Naive thymus-derived CD4-positive, alpha-beta T cell (primary cell): ENCODE measurements at places on chromosomes 5 and 9. TPM values are rescaled to one million over a fixed set of nuclear protein-coding genes. Genes with fewer than 3 reads are reported as not detected.

The PCDHB12 gene
- not detected for total RNA-seq

The THG1L gene
- total RNA-seq: 7.4 TPM

The PCDHA7 gene
- total RNA-seq: not detected

The SPARC gene
- total RNA-seq: 0.25 TPM in 1 of 2 replicates, not detected in the other

The PTPDC1 gene
- 3.5 and 4.1 TPM in 2 replicates for total RNA-seq

The TSSK1B gene
- total RNA-seq: not detected in 2 replicates

The TEK gene
- not detected for total RNA-seq

The MZB1 gene
- 14.0 TPM for total RNA-seq

The SLC46A2 gene
- not detected in 2 replicates for total RNA-seq

The ISOC1 gene
- 5.3 TPM for total RNA-seq

The SPOCK1 gene
- not detected for total RNA-seq

The RRAGA gene
- total RNA-seq: 52.1 TPM

DNA sequence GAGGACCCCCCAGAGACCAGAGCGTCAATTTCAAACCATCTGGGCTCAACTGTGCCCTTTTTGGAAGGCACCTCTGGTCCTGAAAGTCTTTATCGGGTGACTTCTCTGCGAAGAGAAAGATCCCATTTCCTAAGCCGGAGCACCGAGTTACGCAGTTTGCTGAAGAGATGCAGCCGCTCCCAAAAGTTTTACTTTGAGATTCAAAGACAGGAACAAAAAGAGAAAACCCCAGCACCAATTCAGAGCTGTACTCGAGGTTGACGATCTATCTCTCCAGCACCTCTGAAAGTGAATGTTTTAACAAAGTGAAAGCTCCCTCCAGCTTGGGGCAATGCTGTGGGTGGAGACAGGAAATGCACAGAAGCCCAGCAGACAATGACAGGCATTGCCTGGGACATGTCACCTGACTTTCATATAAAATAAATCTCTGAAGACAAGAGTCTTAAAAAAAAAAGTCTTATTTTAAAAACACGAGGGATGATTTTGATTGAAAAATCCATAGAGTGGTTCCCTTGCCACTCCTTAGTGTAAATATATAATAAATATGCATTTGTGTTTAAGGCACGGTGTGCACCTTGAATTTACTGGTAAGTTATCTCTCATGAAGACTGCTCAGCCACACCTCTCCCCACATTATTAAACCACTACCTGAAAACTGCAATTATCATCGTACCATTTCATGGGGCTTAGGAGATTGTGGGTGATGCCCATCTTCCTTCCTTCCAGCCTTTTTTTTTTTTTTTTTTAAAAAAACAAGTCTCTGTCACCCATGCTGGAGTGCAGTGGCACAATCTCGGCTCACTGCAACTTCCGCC is 79.9 kb downstream of the FNBP1 start:
- H3K27ac ChIP-seq: peak overlapping the region; percentile 92
- peaks cover 3% of the 10 kb centered on the region for H3K36me3 ChIP-seq
- H3K4me1 ChIP-seq: peaks cover 34% of the 10 kb centered on the region
- peak overlapping the region; percentile 80 for H3K4me3 ChIP-seq

DNA sequence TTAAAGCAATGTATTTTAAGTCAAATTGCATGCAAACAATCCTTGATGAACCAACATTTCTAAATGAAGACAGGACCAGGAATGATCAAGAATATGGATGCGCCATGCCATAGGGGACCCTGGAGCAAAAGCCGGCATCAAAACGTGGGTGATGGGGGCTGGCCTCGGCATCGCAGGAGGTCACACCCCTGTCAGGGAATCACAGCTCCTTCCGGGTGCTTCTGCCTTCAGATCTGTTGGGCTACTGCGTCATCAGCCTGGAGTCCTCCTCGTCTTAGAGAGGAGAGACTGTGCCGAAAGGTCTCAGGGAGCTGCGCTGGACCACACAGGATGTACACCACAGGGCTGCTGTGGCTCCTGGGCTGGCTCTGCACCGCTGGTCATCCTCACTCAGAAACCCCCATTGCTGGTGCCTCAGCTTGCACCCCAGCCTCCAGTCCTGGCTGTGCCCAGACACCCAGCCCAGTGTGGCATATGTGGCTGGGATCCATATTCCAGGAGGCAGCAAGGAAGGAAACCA is 152.9 kb upstream of the PPP1R26 start:
- no peak overlapping the region for H3K4me3 ChIP-seq
- no peak overlapping the region for H3K27ac ChIP-seq
- no peaks in the 10 kb centered on the region for H3K36me3 ChIP-seq
- H3K27me3 ChIP-seq: no peaks in the 10 kb centered on the region
- DNase-seq: no peak

GRCh38 chr5:166977911-166978422 is 1313.5 kb upstream of the WWC1 start:
- no peak for DNase-seq
- no peaks in the 10 kb centered on the region for H3K4me1 ChIP-seq
- no peak overlapping the region for H3K27ac ChIP-seq
- H3K4me3 ChIP-seq: no peak overlapping the region
- H3K27me3 ChIP-seq: no peaks in the 10 kb centered on the region

DNA sequence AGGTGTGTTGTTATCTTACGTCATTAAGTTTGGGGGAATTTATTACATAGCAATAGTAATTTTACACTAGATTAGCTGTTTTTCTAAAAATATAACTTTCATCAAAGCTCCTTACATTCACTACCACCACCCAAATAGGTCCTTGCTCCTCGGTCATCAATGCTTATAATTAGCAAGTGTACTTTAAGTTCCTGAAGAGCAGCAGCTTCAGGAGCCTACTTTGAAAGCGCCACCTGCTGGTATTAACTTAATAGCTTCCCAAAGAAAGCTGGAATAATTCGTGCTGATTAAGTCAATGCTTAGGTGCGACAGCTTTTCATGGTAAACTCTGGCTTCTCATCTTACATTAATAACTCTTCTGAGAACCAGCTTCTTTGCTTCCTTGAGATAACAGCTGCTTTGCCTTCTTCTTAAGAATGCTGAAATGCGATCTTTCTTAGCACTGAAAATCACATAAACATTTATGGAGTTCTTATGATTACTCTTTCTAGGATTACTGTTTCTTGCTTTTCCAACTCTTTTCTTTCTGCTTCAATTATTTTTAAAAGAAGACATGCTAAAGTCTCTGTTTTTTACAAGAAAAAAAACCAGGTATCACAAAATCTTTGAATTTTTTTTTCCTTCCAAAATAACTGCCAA is 10.0 kb upstream of the C5 start:
- H3K27me3 ChIP-seq: no peaks in the 10 kb centered on the region
- H3K27ac ChIP-seq: no peak overlapping the region
- DNase-seq: no peak

DNA sequence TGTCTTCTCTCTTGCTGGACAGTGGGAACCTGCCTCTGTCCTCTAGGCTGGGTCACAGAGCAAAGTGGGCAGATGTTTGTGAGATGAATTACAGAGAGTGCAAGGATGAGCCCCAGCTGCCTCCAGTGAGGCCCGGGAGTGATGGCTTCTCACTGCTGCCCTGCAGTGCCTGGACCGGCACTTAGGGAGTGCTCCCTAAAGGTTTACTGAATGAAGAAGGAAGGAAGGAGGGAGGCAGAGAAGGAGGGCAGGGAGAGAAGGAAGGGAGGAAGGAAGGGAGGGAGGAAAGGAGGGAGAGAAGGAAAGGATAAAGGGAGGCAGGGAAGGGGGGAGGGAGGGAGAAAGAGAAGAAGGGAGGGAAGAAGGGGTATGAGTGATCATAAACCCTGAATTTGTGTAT is 42.7 kb upstream of the GRHPR start:
- no peak overlapping the region for H3K27ac ChIP-seq
- DNase-seq: no peak
- H3K4me1 ChIP-seq: no peaks in the 10 kb centered on the region
- H3K27me3 ChIP-seq: no peaks in the 10 kb centered on the region
- H3K36me3 ChIP-seq: no peaks in the 10 kb centered on the region
- no peak overlapping the region for H3K4me3 ChIP-seq

- DNase-seq: no peak
- H3K27me3 ChIP-seq: no peaks in the 10 kb centered on the region
- no peak overlapping the region for H3K27ac ChIP-seq
- no peaks in the 10 kb centered on the region for H3K4me1 ChIP-seq
Observed at GRCh38 chr5:150918613-150919012, 13.8 kb upstream of the ZNF300 start.

DNA sequence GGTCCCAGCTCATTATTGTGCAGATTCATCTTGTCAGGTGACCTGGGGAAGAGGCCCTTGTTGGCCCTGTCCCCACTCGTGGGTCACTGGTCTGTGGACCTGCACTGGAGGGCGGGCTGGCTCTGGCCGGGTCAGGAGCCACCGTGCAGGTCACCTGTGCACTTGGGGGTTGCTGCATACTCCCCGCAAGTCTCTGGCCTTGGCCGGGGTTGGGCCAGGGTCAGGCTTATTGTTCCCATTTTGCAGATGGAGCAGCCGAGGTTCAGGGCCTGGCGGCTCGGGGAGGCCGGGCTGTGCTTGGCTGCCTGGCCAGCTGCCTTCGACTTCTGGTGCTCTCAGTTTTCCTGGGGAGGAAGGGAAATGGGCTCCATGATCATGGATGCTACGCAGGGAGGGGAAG is 108.3 kb upstream of the FCN2 start:
- no peak overlapping the region for H3K27ac ChIP-seq
- H3K4me3 ChIP-seq: no peak overlapping the region
- H3K36me3 ChIP-seq: no peaks in the 10 kb centered on the region
- H3K4me1 ChIP-seq: no peaks in the 10 kb centered on the region
- no peak for DNase-seq

GRCh38 chr9:8140557-8140956 is 341.0 kb upstream of the DMAC1 start:
- no peak overlapping the region for H3K27ac ChIP-seq
- no peak for DNase-seq
- no peaks in the 10 kb centered on the region for H3K4me1 ChIP-seq
- no peak overlapping the region for H3K4me3 ChIP-seq
- H3K27me3 ChIP-seq: no peaks in the 10 kb centered on the region

DNA sequence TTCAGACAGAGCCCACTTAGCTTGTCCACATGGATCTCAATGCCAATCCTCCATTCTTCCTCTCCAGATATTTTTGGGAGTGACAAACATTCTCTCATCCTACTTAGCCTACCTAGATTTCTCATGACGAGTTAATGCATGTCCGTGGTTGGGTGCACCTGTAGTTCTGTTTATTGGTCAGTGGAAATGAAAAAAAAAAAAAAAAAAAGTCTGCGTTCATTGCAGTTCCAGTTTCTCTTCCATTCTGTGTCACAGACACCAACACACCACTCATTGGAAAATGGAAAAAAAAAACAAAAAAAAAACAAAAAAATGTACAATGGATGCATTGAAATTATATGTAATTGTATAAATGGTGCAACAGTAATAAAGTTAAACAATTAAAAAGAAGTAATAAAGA is 59.0 kb downstream of the BASP1 start:
- no peaks in the 10 kb centered on the region for H3K36me3 ChIP-seq
- no peaks in the 10 kb centered on the region for H3K4me1 ChIP-seq
- no peaks in the 10 kb centered on the region for H3K27me3 ChIP-seq
- DNase-seq: no peak

DNA sequence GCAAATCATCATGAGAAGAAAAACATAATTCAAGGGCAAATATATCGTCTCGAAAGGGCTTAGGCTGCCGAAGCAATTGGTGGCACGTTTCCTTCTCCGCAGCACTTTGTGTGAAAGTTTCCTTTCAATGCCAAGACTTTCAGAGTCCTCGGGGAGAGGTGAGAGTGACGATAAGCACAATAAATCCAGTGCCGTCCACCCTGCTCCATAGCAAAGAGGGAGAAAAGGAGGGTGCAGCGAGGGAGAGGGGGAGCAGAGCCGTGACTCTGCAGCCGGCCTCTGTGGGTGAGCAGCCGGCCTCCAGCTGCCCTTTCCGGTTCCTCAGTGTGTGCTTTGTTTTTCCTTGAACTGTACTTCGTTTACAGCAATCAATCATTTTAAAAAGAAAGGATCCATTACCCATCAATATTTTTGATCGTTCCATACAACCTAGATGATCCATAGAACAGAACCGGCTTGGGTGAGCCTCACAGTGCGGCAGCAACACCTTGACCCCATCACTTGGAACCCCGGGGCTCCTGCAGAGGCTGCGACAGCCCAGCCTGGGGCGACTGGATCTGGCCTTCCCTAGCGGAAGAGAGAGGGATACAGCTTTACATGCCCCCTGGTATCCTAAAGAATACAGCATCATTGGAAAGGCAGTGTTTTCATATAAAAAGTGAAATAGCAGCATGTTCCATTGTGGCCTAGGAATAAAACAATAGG is 247.0 kb upstream of the IRX4 start:
- DNase-seq: no peak
- no peaks in the 10 kb centered on the region for H3K36me3 ChIP-seq
- no peak overlapping the region for H3K27ac ChIP-seq
- H3K4me1 ChIP-seq: no peaks in the 10 kb centered on the region
- H3K27me3 ChIP-seq: no peaks in the 10 kb centered on the region
